ENCODE measurements at places on chromosomes 5 and 9.

DNA sequence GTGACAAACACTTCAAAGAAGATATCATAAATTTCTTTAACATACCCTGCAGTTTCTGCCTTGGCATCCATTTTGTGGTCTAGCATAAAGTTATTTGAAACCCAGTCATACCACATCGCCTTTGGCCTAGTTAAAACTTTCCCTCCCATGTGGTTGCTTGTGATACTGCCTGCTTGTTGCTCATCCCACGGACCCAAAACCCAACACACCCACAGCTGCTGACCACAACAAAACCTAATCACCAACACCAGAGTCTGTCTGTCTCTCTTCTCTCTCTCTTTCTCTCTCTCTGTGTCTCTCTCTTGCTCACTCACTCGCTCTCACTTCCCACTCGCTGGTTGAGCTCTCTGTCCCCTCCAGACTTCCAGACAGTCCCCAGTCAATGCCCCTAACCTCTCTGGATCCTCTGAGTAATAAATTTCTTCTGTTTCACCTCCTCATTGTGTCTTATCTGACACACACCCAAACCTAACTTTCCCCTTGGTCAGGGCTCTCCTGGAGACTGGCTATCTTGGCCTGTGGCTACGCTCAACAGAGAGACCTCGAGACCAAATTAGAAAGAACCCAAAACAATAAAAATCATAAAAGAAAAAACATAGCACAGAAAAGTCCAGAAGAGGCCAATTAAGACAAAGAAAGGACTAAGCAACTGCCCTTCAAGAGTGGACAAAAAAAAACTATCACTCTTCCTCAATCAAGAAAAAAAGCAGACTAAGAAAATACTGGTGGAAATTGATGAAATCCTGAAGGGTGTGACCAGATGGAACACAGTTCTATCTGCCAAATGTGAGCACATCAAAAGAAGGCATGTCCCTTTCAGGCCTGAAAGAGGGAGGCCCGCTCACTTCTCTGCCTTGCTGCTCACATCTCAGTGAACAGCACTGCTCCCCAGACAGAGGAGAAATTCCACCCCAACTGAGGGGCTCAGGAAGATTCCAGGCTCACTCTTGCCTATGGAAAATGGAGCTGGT lies 41.5 kb downstream of the TTLL11 start:
- DNase-seq = peak; percentile 47

- DNase-seq = no peak
Measured at GRCh38 chr9:126108240-126108639, 218.4 kb upstream of the MVB12B start.

- DNase-seq = no peak
Measured at GRCh38 chr9:108844391-108844790, 11.4 kb downstream of the ACTL7B start.

GRCh38 chr5:74649421-74649973 lies 9.0 kb upstream of the ENC1 start:
- DNase-seq = no peak

GRCh38 chr9:70485273-70485858 lies 70.9 kb upstream of the KLF9 start:
- DNase-seq = no peak

- no peak for DNase-seq
Measured at GRCh38 chr5:98825582-98826375, 52.3 kb downstream of the RGMB start.

- no peak for DNase-seq
Measured at GRCh38 chr5:17360879-17361278, 137.2 kb upstream of the TAF11L2 start.

Measured in activated CD8-positive, alpha-beta memory T cell treated with anti-CD3 and anti-CD28 coated beads for 48 hours (primary cell).